RWPE2 (cell line): ENCODE measurements at places on chromosomes 7 and 10.

DNA sequence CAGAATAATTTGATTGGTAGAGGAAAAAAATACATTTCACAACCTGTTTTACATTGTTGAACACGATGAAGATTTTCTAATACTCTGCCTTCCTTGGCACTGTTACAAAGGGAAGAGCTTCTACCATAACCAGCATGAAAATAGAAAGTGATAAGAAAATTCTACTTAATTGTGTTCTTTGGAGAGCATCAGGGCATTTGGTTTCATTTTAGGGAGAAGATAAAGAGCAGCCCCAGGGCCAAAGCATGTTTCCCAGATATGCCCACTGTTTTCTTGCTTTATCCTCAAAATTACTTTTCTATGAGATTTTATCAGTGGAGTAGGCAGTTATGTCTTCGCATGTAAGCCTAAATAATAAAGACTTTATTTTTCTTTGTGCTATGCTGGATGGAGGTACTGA lies 9.5 kb downstream of the CHRM2 start:
- no peak for DNase-seq

DNA sequence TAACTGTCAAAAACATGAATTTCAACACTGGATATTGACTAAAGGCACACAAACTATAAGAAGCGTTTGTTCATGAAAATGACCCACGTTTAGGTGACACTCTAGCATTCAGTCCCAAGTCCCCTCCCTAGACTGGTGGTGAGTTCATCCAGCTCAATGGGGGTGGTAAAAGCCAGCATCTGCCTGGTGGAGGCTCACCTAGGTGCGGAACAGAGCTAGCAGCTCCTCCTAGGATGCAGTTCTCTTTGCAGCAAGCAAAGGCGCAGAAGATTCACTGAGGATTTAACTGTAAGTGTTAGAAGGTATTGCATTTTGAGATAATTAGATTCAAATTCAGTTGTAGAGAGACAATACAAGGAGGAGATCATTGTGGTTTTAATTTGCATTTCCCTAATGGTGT lies 87.6 kb downstream of the VSTM2A start:
- no peak for DNase-seq

DNA sequence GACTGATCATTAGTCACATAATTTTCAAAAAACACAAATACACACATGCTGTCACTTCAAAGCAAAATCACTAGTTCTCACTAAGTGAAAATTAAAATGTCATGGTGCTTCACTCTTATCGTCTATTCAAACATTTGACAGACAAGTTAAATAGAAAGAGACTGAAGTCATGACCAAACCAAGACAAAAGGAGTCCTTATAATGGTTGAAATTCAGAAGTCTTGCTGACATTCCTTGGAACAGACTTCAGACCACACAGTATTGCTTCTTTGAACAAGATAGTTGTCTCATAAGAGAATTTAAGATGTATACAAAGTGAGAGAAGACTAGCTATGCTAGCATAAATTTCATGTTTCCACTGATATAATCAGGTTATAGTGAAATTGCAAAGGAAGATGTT lies 119.5 kb downstream of the SEMA3D start:
- DNase-seq, result no peak

DNA sequence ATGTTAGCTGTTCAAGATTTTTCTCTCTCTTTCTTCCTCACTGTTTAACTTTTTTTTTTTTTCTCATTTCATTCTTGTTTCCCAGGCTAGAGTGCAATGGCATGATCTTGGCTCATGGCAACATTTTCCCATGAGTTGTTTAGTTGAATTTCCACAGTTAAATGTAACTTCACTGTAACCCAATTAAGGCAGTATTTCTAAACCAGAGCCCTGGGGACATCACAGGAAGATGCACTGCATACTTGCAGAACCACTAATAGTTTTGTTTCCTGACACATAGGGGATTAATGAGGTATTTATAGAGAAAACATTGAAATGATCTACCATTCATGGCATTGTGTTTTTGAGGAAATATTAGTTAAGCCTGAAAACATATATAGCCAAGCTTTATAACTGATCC lies 795.6 kb upstream of the GHITM start:
- no peak for DNase-seq

DNA sequence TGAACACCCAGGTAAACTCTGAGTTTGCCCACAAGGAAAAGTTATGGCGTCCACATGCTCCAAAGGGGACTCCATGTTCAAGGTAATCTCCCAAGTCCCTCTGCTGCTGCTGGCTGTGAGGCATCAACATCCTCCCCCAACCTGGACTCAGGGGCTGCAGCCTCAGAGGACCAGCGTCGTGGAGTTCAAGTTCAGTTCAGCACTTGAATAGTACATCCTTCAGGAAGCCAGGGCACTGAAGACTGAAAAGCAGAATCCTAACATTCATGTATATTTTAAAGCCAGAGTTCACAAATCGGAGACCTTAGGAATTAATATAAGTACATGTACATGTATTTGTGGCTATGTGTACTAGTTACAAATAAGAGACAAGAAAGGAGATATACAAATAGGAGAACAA lies 90.4 kb downstream of the PTPRE start:
- DNase-seq, result no peak

DNA sequence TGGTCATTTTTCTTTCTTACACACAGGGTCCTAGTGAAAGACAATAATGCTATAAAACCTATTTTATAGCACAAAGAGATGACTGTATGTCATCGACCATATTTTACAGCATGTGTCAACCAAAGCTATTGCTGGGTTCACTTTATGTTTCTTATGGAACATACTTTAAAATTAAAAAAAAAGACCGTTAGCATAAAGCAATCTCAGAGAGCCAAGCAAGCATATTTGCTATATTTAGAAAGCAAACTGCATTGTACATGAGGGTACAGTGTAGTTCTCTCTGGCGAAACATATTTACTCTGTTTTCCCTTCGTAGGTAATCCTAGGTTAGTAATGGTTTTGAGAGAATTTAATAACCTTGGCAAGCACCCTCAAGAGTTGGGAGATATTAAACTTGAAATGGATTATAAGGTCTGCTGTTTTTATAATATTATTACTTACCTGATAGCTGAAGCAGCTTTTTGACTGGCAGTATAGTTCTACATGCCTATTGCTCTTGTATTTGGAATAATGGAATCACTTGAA lies 244.2 kb upstream of the POM121L12 start:
- no peak for DNase-seq

GRCh38 chr7:29858191-29858951 lies 52.1 kb downstream of the WIPF3 start:
- DNase-seq, result no peak

GRCh38 chr10:78634389-78634815 lies 434.4 kb upstream of the ZMIZ1 start:
- DNase-seq, result no peak

- no peak for DNase-seq
These were observed 203.7 kb downstream of the REEP3 start for GRCh38 chr10:63724922-63725321.

DNA sequence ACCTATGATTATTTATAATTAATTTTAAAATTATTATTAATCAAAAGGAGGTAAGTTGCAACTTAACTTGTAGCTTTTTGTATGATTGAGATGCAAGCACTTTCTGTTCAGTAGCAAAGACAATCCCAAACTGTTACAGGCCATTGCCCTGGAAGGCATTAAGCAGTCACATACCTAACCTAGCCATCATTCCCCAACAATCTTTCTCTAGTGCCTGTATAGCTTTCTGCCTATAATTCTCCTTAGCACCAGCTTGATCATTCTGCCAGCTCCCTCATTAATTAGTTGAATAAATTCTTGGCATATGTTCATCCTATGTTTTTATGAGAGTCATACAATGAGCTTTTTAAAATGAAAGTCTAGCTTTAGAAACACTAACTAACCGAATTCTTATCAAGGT lies 178.9 kb upstream of the TMEM106B start:
- no peak for DNase-seq

- no peak for DNase-seq
These were observed 30.5 kb downstream of the KAT6B start for GRCh38 chr10:74856940-74857339.

DNA sequence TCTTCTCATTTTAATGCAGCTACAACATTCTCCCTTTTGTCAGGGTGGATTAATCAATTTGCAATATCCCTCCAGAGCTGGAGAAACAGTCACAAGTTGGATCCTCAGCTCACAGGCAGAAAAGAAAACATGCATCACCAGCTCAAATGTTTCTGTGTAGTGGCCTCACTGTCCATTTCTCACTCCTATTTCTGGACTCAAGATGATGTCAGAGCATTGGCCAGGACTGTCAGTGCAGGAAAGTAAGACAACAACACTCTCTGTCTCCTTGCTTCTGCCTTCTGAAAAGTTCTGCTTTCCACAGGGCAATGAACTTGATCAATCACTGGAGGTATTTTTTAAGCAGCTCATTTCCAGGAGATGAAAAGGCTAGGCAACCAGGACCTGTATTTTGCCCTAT lies 8.2 kb upstream of the SVIL start:
- DNase-seq, result no peak
